H4 (cell line): ENCODE measurements at places on chromosomes 5 and 9. TPM values are rescaled to one million over a fixed set of nuclear protein-coding genes. Genes with fewer than 3 reads are reported as not detected.

DNA sequence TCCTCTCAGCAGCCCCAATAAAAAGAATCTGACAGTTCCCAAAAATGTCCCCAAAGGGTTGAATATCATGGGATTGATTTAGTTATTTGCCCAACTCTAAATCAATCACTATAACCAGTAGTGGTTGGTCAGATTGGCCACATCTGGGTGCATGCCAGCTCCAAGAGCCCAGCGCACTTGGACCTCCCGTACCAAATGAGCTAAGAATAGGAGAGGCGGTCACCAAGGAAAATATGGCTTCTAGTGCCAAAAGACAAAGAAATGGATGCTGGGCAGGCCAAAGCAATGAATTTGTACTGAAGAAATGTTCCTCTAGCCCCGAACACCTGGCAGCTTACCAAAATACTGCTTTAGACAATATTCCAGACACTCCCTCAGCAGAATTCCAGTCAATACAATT is 80.3 kb downstream of the RCL1 start:
- no peak for DNase-seq

DNA sequence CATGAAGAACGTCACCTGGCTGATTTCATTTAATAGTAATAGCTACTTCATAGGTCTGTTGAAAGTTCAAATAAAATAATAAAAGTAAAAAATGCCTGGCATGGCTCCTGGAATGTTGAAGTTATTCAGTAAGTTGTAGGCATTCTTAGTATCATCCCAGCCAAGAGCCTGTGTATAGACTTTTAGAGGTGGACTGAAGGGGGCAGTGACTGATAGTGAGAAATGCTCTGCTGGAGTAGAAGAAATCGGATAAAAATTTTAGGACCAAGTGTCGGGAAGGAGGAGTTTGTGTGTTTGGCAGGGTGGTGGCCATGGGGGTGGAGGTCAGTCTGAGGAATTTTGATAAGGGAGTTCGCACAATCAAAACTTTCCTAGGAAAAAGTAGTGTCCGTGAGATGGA is 3.6 kb downstream of the ZFP2 start:
- DNase-seq: no peak

GRCh38 chr5:97657239-97657638 is 474.2 kb upstream of the RIOK2 start:
- DNase-seq: no peak

Gene DDX46
- 28.4 and 31.5 TPM in 2 replicates for total RNA-seq

DNA sequence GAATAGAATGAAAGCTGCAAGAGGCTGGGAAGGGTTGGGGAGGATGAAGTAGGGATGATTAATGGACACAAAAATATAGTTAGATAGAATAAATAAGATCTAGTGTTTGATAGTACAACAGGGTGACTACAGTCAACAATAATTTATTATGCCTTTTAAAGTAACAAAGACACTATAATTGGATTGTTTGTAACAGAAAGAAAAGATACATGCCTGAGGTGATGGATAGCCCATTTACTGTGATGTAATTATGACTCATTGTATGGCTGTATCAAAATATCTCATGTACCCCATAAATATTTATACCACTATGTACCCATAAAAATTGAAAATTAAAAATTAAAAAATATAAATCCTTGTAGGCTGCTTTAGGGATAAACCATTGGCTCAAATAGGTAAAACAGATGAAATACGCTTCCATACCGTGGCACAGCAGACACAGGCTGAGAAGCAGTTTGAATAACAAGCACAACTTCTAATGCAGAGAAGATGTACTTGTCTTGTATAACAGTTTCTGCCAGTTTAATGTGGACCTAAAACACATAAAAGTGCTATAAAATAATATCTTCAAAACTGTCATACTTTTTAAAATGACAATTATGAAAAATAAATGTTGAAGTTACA is 34.9 kb downstream of the APBA1 start:
- DNase-seq: no peak

GRCh38 chr5:7813007-7813406 is 37.9 kb downstream of the CFAP90 start:
- DNase-seq: no peak

Gene XRCC4
- 21.5 and 22.9 TPM in 2 replicates for total RNA-seq

- no peak for DNase-seq
Measured at GRCh38 chr5:177483994-177484901, 10.8 kb upstream of the DBN1 start.

Gene CDX1
- not detected in 2 replicates for total RNA-seq

DNA sequence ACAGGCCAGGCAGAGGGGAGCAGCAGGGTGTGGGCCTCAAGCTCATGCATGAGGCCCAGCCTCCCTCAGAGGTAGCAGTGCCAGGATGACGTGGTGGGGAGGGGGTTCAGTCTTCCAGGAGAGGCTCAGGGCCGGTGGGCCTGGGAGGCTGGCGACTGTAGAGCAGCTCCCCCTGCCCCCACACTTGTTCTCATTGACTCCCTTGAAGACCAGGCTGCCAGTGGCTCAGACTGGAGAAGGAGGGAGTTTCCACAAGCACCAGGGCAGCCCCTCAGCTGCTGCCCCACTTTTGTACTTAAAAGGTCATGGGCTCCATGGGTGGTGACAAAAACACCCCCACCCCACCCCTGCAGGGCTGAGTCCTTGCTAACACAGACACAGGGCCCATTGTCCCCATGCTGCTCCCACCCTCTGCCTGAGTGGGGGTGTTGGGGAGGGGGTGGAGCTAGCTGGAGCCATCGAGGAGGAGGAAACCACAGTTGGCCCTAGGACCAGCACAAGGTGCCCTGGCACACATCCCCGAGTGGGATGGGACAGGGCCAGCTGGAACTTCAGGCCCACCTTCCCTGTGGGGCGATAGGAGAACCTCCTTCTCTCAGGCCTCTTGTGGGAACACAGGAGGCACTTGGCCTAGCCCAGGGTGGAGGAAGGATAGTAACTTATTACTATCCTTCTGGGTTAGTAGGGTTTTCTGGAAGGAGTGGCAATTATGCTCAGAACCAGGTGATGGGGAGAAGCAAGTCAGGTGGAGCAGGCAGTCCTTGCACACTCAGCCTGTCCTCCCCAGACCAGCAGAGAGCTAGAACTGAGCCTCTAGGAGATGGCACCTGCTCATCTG is 10.7 kb downstream of the PDLIM4 start:
- no peak for DNase-seq

DNA sequence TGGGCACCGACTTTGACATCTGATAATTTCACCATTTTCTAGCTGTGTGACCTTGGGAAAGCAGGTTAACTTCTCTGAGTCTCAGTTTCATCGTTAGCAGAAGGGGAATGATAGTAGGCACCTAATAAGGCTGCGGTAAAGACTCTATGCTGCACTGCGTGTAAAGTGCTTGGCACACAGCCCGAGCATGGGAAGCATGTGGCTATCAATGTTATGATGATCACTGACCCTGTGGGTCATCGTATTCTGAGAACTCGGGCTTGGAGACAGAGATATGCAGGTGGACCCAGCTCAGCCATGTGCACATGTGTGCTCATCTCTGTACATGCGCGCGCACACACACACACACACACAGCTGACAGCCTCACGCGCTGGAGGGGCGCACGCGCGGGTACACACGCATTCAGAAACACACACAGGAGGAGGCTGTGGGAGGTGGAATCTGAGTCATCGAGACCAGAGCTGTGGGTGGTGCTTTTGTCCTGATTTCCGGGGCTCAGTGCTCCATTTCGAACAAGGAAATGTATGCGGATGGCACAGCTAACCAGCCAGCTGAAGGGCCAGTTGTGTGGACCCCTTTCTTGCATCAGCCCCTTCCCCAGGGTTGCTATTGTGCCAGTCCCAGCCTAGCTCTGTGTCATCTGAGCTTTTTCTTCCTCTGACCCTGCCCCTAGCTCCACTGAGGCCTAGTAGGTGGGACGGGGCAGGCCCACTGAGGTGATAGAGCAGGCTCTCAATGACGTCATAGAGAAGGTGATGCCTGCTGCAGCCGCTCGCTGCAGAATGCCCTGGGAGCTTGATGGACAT is 11.1 kb upstream of the ARAP3 start:
- no peak for DNase-seq

- DNase-seq: no peak
Measured at GRCh38 chr5:57276353-57276752, 102.5 kb downstream of the GPBP1 start.

GRCh38 chr5:125883223-125883622 is 540.0 kb upstream of the GRAMD2B start:
- no peak for DNase-seq

- no peak for DNase-seq
Measured at GRCh38 chr9:123064716-123065115, 31.2 kb downstream of the GPR21 start.
